ENCODE measurements at places on chromosomes 1 and 21.

- DNase-seq, result no peak
These were observed 51.5 kb downstream of the SDC3 start for GRCh38 chr1:30857062-30857461.

GRCh38 chr21:14826630-14827029, 238.2 kb downstream of the NRIP1 start:
- DNase-seq, result no peak

- peak; percentile 64 for DNase-seq
These were observed 14.5 kb upstream of the MX1 start for GRCh38 chr21:41411449-41412089.

DNA sequence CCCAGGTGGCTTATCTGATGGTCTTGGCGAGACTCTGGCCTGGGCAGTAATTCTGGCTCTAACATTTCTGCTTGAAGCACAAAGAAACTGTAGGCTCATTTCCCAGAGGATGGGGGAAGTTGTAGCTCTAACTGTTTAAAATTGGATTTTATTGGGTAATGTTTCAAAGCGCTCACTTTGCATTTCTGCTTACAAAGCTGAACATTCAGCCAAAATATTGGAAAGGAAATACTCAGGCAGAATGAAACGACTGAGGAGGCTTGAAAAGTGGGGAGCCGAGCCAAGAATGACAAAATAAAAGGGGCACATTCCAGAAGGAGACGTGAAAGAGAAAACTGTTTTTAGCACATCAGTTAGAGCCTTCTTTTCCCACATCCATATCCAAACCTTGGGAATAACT, 202.6 kb downstream of the GRIK1 start:
- no peak for DNase-seq

GRCh38 chr1:60921175-60921574, 161.2 kb upstream of the NFIA start:
- DNase-seq, result peak; percentile 76
